CD4-positive, alpha-beta T cell treated with Interferon gamma for 1 hour (primary cell): ENCODE measurements at places on chromosomes 12 and 14.

- no peak for DNase-seq
These were observed 2.1 kb upstream of the CCT2 start for GRCh38 chr12:69583203-69583602.

DNA sequence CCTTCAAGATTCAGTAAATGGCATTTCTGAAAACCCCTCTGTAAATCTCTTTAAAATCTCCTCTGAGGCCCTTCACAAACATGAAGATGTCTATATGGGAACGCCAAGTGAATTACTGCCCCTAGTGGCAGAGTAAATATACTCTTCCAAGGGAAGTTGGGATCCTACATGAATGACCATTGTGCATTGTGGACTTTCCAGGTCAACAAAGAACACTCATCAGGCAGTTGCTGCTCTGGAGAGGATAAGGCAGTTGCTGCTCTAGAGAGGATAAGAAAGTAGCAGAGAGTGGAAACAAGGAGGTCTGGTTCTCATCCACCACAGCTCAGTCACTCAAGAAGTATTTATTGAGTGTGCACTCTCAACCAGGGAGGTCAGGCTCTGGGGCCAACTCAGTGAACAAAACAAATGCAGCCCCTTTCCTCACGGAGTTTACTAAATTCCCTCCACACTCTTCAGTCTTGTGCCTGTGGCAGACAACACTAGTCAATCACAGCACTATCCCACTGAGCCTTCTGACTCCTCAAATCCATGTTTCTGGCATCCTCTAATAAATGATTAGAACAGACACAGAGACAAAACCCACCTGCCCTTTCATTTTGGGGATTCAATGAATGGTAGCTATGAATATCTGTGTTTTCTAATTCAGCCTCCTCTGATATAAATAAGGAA lies 52.9 kb downstream of the SVOP start:
- DNase-seq = no peak

DNA sequence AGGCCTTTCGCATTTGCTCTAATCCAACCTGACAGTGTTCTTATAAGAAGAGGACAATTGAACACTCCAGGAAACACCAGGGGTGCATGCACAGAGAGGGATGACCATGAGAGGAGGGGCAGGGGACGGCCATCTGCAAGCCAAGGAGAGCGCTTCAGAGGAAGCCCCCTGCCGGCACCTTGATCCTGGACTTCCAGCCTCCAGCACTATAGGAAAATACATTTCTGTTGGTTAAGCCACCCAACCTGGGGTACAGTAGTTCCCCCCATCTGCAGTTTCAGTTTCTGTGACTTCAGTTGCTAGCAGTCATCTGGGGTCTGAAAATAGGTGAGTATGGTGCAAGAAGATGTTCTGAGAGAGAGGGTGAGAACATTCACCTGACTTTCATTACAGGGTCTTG lies 64.7 kb downstream of the CLMN start:
- DNase-seq = no peak

DNA sequence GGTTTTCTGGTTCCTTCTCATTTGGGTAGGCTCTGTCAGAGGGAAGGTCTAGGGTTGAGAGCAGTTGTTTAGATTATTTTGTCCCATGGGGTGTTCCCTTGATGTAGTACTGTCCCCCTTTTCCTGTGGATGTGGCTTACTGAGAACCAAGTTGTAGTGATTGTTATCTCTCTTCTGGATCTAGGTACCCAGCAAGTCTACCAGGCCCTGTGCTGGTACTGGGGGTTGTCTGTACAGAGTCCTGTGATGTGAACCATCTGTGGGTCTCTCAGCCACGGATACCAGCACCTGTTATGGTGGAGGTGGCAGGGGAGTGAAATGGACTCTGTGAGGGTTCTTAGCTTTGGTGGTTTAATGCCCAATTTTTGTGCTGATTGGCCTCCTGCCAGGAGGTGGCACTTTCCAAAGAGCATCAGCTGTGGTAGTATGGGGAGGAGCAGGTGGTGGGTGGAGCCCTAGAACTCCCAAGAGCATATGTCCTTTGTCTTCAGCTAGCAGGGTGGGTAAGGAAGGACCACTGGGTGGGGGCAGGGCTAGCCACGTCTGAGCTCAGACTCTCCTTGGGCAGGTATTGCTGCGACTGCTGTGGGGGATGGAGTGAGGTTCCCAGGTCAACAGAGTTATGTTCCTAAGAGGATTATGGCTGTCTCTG lies 179.3 kb upstream of the BTG1 start:
- no peak for DNase-seq

DNA sequence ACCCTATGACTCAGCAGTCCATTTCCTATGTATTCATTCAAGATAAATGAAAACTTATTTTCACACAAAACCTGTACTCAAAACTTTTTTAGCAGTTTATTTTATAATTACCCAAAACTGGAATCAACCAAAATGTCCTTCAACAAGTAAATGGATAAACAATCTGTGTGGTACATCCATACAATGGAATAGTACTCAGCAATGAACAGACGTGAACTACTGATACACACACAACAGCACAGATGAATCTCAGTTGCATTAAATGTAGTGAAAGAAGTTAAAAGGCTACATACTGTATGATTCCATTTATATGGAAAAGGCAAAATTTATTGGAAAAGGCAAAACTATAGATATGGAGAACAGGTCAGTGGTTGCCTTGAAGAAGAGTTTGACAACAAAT lies 90.1 kb downstream of the KIAA0586 start:
- no peak for DNase-seq

DNA sequence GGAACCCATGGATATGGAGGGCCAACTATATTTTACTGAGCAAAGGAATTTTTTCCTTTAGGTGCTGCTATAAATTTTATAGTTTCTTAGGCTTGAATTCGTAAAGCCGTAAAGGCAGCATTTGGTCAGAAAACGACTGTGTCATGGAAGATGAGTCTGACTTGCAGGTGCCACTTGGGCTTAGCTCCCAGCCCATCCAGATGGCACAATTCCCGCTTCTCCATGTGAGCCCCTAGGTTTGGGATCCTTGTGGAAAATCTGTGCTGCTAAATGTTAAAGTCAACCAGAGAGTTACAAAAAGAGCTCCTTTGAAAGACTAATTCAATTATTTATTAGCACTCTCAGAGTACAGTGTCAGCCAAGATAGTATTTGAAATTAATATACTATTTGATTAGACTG lies 120.1 kb upstream of the NPAS3 start:
- DNase-seq = no peak

GRCh38 chr12:117388951-117389446 lies 27.6 kb upstream of the NOS1 start:
- no peak for DNase-seq

- no peak for DNase-seq
These were observed 17.3 kb downstream of the KLRK1 start for GRCh38 chr12:10372559-10372958.

DNA sequence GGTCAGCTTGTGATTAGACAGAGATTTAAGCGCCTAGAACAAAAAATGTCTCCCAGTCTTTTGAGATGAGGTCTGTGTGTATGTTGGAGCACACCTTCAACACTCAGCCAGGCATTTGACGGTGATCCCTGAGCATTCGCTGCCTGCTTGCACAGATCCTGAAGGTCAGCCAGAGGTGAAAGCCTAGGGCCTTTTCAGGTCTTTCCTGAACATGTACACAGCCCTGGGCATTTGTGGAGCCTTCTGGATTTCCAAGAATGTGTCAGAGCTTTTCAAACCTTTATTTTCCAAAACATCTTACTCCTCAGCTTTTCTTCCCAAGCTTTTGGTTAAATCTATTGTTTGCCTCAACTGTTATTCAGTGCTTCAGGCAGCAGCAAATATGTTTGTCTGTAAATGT lies 59.1 kb upstream of the AMN start:
- DNase-seq = no peak

DNA sequence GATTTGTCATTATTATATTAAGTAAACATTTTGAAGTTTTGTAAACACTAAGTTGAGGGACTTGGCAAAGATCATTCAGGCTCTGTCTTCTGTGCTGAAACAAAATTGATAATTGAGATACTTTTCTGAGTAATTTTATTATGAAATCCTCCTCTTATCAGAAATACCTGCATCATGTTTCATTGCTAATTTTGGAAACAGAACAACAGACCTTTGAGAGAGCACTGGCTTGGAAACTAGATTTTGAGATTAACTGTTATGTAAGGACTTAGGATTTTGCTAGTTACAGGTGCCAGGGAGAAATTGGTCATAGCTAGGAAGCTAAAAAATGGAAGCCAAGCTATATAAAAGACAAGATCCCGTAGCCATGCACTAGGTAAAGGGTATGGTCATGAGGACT lies 201.7 kb upstream of the DCN start:
- no peak for DNase-seq

GRCh38 chr12:13135371-13136178 lies 32.1 kb upstream of the GSG1 start:
- DNase-seq = no peak

DNA sequence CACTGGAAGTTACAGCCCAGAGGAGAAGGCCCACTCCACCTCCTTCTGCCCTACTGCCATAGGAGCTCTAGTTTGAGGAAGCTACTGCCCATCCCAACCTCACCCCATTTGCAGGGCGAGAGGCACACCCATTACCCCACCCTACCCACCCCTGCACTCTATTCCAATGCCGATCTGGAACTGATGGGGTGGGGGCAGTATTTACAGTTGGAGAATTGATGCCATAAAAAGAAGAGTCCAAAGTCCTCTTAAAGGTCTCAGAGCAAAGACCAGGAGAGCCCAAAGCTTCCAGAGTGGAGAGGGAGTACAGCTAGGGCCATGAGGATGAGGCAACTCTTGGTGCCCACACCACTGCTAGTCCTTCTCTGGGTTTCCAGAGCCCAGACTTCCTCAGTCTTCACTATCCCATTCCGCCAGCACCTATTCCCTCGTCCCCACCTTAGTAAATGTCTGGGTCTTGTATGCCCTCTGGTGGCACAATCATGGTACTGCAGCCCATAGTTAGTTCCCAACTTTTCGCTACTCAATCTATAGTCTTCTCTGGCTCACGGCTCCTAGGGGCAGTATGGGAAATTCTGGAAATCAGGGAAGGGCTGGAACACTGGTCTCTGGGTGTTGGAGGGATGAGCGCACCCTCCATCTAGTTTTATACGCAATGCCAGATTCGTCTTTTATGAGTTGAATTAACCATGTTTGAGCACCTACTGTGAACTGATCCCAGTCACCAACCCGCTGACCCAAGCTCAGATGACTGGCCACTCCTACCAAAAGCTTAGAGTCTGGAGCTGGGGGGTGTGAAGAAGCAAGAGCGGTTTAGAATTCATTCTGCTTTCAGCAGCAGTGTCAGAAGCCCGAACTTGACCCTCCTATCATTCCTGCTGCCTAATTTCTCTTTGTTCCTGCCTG lies 6.9 kb upstream of the ADCY6 start:
- peak; percentile 21 for DNase-seq

DNA sequence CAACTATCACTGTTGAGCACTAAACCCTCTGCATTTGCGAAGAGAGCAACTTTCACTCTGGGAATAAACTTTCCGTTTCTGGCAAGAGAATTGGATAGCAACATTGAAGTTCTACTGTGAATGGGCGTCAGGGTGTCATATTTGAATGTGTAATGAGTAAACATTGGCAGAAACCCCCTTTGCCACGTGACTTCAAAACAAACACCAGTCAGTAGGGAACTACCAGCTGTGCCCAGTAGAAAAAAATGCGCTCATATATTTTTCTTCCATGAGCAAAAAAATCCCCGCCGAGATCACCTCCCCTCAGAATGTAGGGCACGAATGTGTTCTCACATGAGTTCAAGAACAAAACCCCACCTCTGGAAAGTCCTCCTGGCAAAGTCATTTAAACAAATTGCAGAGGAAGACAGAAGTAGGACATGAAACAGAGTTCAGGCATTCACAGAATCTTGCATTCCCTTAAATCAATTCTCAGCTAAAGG lies 80.6 kb downstream of the BTG1 start:
- peak; percentile 52 for DNase-seq

DNA sequence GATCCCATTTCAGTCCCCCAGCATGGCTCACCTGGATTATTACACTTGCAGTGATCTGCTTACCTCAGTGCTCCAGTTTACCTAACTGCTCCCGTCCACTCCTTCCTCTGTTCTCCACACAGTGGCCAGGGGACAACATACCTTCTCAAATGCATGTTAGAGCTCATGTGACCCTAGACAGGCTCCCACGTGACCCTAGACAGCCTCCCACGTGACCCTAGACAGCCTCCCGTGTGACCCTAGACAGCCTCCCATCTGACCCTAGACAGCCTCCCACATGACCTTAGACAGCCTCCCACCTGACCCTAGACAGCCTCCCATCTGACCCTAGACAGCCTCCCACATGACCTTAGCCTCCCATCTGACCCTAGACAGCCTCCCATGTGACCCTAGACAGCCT lies 226.0 kb upstream of the TMEM132C start:
- no peak for DNase-seq

DNA sequence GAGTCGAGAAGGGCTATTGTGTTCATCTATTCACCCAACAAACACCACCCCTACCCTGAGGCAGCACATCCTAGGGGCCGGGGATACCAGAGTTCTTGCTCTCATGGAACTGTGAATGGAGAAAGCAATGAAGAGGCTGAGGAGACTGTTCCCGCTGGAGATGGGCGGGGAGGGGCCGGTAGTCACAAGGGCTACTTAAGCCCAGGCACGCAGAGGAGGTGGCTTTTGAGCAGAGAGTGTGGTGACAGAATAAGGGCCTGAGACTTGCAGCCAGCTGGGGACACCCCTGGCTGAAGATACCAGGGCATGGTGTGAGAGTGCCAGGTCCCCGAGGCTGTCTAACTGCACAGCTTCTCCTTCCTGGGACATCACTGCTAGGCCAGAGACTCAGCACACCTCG lies 114.1 kb upstream of the EVL start:
- DNase-seq = no peak

GRCh38 chr12:12916135-12916944 lies 25.0 kb downstream of the GPRC5A start:
- DNase-seq = peak; percentile 78

GRCh38 chr12:101789171-101789570 lies 41.6 kb downstream of the GNPTAB start:
- no peak for DNase-seq

DNA sequence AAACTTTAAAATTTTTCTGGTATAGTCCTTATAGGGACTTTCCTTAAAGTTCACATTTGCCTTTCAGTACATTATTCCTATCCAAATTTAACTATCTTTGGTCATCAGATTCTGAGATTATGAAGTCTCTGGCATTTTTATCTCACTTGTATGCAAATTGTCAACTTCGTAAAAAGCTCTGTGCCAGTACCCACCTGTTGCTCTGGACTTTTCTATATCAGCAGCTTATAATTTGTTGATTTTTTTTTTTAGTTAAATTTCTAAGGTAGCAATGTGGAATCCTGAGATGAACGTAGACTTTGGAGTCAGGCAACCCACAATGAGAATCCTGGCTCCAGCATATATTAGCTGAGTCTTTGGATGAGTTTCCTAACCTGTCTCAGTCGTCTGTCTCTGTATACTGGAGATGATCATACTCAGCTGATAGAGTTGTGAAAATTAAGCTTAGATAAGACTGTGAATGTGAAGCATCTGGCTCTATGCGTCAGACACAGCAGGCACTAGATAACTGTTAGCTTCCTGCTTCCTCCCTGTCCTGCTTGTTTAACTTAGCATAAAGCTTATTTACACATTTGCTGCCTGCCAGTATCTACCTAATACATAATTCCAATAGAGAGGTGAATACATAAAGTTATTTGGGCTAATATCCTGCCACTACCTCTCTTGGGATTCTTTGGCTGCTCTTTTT lies 59.8 kb downstream of the MARK3 start:
- DNase-seq = no peak
